ENCODE measurements at places on chromosomes 7 and 10.

GRCh38 chr7:152735443-152736004 is 24.0 kb upstream of the ACTR3B start:
- DNase-seq, result no peak

DNA sequence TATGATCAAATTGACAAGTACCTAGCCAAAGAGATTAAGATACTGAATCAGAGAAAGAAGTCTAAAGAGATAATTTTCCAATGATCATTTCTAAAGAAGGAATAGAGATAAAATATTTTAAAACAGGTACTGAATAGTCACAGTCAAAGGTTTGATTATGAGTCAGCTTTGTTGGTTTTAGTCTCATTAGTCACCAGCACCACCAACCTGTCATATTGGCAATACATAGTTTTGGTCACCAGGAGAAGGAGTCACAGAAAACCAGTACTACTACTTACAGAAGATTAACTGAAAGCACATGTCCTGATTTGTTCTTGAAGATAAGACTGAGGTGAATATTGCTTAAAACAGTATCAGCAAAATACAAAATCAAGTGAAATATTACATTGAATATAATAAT is 34.6 kb downstream of the ZEB1 start:
- peak; percentile 21 for DNase-seq

DNA sequence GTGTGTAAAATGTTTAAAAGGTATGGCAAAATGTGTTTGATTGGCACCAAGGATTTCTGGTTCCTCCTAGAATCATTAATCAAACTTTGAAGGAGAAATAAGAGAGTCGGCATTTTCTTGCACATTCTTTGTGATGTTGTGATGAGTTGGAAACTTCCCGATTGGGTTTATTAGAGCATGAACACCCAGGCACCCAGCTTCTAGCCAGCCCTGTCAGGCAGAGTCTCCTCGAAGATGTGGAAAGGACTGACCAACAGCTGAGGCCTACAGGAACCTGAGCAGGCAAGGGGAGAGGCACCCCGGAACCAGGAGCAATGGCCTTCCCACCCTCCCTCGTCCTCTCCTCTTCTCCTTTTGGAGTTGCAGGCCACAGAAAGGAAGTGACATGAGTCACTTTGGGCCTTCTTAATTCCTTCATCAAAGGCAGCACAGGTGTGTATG is 68.7 kb downstream of the EGFR start:
- DNase-seq, result no peak

DNA sequence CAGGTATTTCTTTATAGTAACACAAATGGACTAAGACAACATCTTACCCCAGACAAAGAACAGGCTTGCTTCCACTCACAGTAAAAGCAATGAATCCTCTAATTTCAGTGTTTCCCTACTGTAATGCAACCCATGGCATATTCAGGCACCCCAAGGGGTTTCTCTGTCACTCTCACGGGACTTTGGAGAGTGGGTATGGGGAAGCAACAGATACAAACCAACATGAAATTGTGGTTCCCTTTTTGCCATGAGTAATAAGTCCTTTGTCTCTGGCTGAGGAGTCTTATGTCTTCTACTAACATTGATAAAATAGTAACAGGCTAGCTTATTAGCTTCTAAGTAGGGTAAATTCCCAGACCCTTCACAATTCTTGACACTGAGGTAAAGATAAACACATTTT is 51.4 kb upstream of the AOAH start:
- DNase-seq, result no peak

- no peak for DNase-seq
Observed at GRCh38 chr10:25938405-25938804, 4.4 kb downstream of the MYO3A start.

GRCh38 chr7:42753367-42753766 is 158.5 kb downstream of the C7orf25 start:
- DNase-seq, result no peak

GRCh38 chr7:152523916-152524315 is 88.1 kb upstream of the KMT2C start:
- no peak for DNase-seq

- DNase-seq, result no peak
Observed at GRCh38 chr10:24251547-24251946, 42.6 kb downstream of the KIAA1217 start.

DNA sequence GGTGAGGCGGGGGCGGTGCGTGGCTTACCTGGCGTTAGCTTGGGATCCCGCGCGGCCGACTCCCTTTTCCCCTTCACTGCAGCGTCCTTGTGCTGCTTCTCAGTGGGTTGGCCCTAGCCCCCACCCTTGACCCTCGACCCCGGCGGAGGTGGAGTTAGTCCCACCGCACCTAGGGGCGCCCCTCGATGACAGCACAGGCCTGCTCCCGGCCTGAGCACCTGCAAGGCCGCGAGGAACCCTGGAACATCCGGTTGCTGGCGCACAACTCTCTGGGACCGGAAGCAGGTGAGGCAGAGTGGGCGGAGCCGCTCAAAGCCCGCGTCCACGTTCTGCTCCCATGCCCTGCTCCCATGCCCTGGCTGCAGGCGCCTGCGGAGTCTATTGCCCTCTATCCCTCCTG is 266.9 kb downstream of the USP6NL start:
- DNase-seq, result no peak

DNA sequence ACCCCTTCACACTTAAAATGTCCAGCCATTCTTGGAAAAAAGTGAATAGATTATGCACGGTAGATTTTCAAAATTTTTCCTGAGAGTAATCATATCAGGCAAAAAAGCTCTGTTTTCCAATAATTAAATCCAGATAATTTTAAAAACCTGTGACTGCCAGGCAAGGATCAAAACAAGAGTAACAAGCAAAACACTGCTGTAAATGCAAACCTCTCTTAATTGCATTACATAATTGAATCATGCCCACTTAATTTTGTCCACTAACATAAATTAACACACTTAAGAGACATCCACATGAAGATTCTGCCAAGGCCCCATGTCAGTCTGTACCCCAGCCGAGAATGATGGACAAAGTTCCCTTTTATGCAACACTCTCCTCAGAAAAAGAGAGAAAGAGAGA is 135.3 kb downstream of the FGFR2 start:
- DNase-seq, result no peak

DNA sequence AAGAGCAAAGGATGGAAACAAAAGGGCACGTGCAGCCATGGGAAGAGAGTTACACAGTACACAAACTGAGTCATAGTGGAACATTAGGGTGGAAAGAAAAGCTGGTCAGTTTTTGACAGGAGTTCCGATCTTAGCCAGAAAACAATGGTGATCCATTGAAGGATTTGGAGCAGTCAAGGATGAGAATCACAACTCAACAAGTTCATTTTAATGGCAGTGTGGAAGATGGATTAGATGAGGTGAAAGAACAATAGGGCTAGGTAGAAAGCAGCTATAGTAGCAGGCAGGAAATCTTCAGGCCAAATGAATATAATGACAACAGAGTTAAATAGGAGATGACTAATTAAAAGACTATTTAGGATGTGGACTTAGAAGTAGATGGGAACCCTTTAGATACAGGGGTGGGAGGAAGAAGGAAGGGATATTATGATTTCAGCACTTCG is 136.3 kb downstream of the DOCK4 start:
- no peak for DNase-seq

DNA sequence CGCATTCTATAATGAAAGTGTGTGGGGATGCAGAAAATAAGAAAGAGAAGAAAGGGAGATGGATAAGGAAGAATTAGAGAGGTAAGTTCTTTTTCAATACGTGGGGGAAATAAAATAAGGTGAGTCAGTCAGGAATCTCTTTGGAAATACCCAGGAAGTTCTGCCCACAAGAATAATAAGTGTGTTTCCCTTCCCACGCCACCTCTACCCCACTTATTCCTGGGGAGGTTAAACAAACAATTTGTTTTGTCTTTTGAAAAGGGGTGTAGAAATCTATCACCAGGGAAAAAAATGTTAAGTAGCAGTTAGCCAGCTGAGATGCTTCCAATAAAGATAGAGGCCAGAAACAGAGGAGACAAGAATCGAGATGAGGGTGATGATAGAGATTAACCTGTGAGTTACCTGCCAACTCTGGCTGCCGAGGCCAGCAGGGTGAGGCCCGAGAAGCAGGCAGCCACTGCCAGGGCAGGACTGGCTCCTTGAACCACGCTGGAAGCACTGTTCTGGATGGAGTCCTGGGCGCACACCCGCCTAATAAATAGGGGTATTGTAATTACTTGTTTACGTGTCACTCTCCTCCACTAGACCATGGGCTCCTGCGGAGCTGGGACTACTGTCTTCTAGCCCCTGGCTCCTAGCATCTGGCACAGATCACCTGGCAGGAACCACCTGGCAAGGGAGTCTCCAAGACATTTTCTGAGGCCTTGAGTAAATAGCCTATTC is 191.3 kb downstream of the FGFR2 start:
- DNase-seq, result no peak

- no peak for DNase-seq
Observed at GRCh38 chr7:23275912-23276311, 23.2 kb upstream of the MALSU1 start.

DNA sequence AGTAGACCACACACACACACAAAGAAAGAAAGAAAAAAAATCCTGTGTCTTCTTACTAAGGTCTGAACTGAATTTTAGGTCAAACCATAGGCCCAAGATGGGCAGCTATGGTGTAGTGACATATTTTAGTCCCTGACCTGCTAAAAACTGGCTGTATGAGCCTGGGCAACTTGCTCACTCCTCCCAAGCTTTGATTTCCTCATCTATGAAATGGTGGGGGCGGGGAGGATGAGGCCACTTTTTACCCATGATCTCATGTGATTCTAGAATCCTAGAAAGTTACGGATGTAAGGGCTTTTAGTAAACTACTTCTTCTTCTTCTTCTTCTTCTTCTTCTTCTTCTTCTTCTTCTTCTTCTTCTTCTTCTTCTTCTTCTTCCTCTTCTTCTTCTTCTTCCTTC is 6.1 kb upstream of the CCL24 start:
- DNase-seq, result no peak

DNA sequence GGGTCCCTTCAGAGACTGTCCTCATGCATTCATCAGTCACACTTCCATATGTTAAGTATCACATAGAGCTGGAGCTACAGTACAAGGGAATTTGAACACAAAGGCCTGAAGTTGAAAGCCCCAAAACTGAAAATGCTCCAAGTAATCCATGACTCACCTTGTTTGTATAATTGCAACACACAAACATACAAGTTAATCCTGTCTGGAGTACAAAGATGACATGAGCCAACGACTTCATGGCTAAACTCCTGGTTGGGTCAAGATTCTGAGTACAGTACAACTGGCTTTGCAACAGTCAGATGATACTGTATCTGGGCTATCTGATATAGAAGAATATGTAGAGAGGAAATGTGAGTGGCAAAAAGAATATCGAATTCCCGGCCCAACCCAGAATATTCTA is 73.1 kb upstream of the AASS start:
- no peak for DNase-seq

DNA sequence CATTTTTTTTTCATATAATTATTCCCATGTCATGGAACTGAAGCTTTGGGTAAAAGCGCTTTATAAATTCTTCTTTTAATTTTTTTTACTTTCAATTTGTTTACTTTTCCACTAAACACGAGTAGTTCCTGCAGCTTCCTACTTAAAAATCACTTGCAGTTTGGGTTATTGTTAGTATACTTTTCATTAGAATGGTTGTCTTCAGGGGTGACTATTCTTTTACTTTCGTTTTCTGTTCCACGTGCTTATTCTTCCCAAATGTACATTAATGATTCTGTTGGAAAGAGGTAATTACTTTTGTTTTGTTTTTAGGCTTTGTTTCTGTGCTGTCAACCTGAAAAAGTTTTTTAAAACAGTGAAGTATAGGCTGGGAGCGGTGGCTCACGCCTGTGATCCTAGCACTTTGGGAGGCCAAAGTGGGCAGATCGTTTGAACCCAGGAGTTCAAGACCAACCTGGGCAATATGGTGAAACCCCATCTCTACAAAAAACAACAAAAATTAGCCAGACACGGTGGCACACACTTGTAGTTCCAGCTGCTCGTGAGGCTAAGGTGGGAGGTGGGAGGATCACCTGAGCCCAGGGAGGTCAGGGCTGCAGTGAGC is 5.2 kb upstream of the CFAP69 start:
- DNase-seq, result no peak

All from activated CD4-positive, alpha-beta T cell treated with anti-CD3 and anti-CD28 coated beads for 24 hours (primary cell).